ENCODE measurements at places on chromosomes 7 and 10.

- DNase-seq, result no peak
Observed at GRCh38 chr7:31860925-31861324, 173.9 kb downstream of the PPP1R17 start.

DNA sequence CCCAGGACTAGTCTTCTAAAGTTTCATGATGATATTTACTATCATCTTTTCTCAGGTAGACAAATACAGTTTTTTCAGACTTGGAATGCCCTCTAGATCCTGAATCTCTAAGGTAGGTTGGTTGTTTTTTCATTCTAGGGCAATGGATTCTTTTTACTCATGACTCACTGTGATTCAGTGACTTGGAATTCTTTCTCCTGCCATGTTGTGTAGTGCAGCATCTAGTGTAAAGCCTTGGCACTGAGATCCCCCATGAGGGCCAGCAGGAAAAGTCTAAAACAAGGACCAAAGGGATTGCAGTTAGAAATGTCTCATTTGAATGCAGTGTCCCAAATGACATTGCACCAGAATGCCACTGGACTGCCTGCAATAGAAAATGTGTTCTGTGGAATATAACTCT lies 430.4 kb downstream of the NEBL start:
- DNase-seq, result peak; percentile 14

GRCh38 chr7:158108646-158109293 lies 478.9 kb downstream of the PTPRN2 start:
- no peak for DNase-seq

- no peak for DNase-seq
Observed at GRCh38 chr10:124888262-124888661, 53.7 kb upstream of the ZRANB1 start.

DNA sequence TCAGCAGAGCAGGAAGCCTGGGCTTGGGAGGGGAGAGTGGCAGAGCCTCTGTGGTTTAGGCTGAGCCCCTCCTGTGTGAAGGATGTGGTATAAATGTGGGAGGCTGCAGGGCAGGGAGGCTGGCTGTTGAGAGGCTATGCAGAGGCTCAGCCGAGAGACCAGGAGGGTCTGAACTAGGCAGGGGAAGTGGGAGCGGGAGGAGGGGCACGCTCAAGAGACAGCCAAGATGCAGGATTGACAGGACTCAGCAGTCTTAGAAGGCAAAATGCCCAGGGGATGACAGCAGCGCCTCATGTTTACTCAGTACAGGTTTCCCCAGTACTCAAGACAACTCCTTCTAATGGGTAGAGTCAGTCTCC lies 24.3 kb downstream of the BTBD16 start:
- DNase-seq, result no peak

All from fibroblast of pulmonary artery (primary cell).